ENCODE measurements at places on chromosomes 4 and X.

DNA sequence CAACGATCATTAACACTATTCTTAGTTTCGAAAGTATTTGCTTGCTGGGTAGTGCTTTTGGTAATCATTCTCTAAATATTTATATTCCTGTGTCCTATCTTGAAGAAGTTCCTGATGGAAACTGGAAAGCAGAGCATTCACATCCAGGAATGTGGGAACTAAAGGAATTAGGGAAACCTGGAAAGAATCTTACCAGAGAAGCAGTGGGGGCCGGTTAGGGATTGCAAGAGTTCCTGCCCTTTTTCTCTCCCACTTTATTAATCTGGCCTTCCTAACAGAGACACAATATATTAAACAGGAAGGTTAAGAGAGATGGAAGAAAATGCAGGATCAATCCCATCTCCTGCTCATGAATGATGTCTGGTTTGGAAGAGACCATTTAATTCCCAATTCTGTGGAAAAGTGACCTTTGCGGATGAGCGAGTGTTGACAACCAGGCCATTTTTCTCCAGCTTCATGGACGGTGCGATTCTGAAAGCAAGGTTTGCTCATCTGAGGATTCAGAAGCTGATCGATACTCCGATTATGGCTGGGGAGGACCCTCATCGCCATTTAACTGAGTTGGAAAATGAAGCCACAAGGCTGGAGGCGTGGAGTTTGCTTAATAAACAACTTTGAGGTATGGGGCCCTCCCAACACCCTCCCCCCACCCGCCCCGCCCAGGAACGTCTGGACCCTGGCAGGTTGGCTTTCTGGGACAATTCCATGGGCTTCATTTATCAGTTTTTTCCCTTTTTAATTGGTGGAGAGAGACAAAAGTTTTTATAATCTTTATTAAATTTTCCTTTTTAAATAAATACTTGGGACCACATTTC is 52.3 kb downstream of the C4orf51 start:
- peak; percentile 62 for DNase-seq

DNA sequence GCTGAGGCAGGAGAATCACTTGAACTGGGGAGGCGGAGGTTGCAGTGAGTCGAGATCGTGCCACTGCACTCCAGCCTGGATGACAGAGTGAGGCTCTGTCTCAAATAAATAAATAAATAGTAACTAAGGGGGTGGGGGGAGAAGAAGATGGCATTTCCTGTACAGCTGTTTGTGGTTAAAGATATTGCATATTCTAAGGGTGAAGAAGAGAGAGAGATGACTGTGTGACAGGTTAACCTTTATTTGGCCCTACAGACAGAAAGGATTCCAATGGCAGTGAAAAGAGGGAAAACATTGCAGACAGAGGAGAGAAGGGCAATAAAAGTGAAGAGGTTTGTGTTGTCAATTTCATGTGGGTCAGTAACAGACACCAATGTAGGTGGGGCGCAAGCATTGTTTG is 9.4 kb downstream of the TASL start:
- DNase-seq: no peak

GRCh38 chr4:2570551-2571222 is 34.2 kb downstream of the FAM193A start:
- peak; percentile 30 for DNase-seq

DNA sequence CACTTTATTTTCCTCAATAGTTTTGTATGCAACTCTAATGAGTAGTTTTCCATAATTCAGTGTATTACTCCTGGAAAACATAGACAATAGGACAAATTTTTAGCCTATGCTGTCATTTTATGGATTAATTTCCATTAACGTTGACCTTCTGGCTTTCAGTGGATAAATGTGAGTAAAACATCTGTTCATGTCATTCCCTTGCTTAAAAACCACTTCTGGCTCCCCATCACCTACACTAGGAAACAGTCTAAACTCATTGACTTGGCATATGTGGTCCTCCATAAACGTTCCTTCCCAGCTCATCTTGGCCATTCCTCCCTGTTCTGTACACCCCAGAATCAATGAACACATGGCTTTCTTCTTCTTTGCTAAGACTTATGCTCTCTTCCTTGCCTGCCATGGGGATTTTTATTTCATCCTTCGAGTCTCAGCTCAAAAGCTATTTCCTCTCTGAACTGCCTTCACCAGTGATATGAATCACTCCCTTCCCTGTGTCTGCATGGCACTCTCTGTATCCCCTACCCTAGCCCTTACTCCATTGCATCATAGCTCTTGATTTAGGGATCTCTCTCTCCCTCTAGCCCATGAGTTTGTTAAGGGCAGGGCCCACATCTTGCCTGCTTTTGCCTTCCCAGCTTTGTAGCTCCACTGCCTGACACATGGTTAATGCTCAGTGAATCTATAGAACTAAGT is 34.8 kb downstream of the DOCK11 start:
- no peak for DNase-seq

GRCh38 chrX:27599928-27600327 is 9.8 kb downstream of the DCAF8L2 start:
- DNase-seq: no peak

DNA sequence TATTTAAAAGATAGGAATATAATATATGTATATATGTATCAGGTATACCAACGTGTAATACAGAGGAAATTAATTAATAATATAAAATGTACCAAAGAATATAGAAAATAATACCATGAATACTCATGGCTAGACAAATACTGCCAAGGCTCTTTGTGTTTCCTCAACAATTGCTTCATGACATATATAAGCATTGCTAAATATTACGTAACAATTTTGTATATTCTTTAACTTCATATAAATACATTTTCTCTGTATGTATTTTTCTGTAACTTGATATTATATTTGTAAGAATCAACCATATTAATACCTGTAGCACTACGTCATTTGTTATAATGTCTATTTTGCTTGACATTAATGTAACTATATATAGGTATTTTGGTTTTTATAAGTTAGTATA is 104.0 kb downstream of the CEP44 start:
- no peak for DNase-seq

GRCh38 chr4:37745946-37746345 is 59.8 kb upstream of the RELL1 start:
- DNase-seq: no peak

GRCh38 chrX:109987884-109988283 is 15.0 kb upstream of the TMEM164 start:
- DNase-seq: no peak

- no peak for DNase-seq
Measured at GRCh38 chrX:30607155-30607554, 29.6 kb upstream of the TASL start.

DNA sequence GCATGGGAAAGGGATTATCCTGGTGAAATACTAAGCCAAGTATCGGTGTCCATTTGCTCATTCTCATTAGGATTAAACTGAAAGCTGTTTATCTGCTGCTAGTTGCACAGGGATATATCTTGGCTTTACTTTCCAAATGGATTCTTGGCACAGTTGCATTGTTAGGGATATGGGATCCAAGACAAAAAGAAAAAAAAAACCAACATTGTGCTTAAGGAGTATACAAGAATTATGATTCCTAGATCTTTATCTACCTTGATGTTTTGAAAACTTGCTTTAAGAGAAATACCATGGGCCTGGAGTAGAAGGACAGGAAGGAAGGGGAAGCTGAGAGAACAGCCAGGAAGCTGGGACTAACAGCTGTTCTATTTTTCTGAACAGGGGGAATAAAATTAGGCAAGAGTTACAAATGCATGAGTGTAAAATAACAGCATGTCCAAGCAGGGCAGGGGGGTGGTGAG is 107.6 kb downstream of the ATXN3L start:
- no peak for DNase-seq

GRCh38 chr4:185344743-185345538 is 50.8 kb downstream of the LRP2BP start:
- DNase-seq: no peak
